Activated T-helper 1 cell treated with Interleukin-2 at 50 U/mL for 16 hours (primary cell): ENCODE measurements at places on chromosomes 16 and 17.

DNA sequence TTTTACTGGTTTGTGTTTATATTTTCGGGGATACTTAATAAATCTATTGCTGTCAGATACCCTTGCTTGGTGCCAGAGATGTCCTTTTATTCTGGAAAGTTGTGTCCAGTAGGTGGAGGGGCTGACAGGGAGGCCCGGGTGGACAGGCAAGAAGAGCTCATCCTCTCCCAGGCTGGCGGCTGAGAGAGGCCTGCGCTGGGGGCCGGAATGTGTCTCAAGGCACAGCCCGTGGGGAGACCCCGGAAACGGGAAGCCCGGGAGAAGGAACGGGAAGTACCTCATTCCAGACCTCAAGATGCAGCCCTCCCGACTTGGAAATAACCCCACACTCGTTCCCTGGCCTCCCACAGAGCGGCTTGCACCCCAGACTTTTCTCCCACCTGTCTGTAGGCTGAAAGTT, 12.5 kb upstream of the DEF8 start:
- no peak for DNase-seq

DNA sequence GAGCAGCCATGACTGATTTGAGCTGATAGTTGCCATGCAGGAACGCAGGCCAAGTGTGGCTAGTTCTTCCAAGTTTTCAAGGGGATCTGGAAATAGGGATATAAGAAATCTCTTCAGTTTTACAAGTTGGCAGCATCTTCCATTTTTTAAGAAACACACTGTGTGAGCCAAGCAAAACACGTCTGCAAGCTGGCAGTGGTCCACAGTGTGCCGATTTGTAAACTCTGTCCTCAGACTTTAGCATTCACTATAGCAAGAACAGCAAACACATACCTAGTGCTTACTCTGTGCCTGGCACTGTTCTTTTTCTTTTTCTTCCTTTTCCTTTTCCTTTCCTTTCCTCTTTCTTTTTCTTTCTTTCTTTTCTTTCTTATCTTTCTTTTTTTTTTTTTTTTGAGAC, 2.9 kb downstream of the ORAI3 start:
- DNase-seq = no peak

DNA sequence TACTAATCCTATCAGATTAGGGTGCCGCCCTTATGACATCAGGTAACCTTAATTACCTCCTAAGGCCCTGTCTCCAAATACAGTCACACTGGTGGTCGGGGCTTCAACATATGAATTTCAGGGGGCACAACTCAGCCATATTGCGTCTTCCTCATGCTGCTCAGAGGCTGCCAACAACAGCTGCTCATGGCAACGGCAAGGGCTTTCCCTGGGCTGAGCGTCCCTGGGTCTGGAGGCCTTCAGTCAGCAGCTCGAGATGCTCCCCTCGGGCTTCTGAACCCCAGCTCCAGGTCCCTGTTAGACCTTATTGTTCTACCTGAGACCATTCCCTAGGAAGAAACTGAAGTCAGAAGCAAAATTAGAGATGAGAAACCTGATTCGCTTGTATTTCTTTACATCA, 157.2 kb downstream of the TMEM132E start:
- DNase-seq = no peak

DNA sequence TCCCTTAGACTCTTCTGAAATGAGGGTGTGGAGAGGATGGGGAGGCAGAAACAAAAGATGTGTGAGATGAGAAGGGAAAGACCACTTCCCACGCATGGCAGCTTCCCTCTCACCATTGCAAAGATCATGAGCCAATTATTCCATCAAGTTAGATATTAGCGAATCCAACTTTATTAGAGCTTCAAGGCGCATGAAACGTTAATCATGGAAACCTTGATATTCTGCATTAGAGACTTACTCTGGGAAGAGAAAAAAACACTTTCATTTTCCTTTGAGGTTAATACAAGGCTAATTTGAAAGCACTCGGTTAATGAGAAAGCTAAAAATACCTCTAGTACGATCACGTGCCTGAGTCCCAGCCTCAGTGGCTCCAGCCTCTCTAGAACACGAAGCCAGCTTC, 220.6 kb upstream of the RPL38 start:
- DNase-seq = no peak

GRCh38 chr17:34412965-34413441, 50.0 kb upstream of the CCL1 start:
- no peak for DNase-seq

DNA sequence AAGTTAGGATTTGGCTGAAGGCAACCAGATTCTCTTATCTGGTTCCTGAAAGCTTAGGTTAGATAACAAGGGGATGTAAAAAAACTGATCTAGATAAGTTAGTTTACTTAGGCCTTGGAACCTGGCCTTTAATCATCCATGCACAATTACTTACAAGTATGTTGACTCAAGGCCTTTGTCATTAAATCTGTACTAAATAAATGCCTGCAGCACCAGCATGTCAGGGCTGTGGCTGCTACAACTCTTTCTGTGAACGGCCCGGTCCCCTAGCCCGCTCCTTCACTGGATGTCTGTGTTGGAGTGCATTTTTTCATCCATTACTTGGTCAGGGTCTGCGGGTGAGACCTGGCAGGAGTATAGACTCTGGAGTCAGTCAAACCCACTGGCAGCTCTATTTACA, 48.4 kb upstream of the ALDH3A1 start:
- DNase-seq = no peak

- no peak for DNase-seq
Measured at GRCh38 chr17:5605452-5605851, 21.1 kb upstream of the NLRP1 start.

DNA sequence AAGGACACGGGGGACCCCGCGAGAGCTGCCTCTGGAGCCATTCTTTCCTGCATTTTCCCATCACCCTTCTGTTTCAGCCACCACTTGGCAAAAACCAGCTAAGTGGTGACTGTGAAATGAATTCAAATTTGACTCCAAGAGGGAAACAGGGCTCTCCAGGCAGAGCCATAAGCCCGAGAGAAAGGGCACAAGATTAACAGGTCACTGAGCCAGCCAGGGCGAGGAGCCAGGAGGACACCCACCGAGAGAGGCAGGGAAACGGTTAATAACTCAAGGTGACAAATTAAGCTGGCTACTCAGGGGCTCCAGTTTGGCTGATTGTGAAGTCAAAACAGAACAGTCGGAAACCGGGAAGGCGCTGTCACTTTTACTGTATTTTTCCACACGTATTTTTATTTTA, 67.8 kb upstream of the SOX9 start:
- DNase-seq = no peak

GRCh38 chr17:49851387-49852291, 3.8 kb upstream of the TAC4 start:
- DNase-seq = peak; percentile 41

- no peak for DNase-seq
Measured at GRCh38 chr17:37833237-37833859, 88.5 kb upstream of the HNF1B start.

DNA sequence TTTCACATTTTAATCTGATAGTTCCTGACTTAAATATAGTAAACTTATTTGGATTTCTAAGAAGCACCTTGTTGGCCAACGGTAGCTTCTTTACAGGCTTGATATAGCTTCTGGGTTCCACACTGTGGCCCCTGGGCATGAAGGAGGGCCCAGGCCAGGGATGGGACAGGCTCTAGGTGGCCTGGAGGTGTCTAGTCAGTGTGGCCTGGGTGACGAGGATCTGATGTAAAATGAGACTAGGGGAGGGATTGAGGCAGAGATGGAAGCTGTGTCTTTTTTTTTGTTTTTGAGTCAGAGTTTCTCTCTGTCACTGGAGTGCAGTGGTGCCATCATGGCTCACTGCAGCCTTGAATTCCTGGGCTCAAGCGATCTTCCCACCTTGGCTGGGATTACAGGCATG, 187.0 kb downstream of the PRKCB start:
- no peak for DNase-seq

DNA sequence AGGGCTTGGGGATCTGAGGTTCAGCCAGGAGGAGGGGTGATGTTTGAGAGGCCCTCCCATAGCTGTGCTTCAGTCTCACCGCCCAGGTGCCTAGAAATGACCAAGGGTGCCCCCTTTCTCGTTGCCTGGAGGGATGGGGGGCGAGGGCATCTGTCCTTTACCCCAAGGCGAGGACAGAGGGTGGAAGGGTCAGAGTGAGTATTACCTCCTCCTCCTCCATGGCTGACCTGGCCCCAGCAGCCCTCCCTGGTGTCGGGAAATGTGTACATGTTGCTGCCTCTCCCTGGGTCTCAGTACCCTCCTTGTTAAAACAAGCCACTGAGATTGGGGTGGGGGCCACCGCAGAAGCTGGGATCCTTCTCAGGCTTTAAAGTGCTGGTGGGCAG, 2.4 kb downstream of the NECAB2 start:
- DNase-seq = no peak

GRCh38 chr17:43810823-43811222, 22.1 kb downstream of the MPP3 start:
- no peak for DNase-seq

- DNase-seq = no peak
Measured at GRCh38 chr16:57167953-57168352, 17.9 kb downstream of the PSME3IP1 start.

DNA sequence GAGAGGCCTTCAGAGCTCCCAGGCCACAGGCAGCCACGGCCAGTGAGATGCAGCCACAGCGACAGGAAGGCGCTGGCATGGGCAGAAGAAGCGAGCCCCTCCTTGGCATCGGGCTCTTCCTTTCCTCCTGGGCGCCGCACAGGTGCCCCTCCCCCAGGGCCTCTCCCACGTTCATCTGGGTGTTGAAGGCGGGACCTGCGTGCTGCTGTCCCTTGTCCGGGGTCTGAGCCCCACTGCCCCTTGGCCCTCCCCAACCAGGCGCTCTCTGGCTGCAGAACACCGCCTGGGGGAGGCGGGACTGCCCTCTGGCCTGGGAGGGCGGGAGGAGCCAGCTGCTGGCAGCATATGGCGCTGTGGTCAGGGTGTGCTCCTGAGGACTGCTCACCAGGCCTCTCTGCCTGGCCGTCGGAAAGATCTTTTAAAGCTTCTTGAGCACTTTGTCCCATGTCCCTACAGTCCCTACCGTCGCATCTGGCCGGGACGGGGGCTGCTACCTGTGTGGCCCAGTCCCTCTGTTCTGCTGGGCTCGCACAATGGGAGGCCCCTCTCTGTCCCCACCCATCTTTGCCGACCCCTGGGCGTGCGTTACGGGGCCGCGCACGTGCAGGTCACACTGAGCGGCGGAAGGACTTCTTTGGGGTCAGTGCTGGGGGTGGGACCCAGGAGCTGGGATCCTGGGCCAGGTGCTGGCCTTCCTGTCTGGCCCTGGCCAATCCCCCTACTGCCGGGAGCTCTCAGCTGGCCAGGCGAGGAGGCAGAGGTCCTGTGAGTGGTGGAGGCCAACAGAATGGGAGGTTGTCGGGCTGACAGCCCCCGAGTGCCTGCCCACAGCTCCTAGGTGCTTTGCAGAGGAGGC, 1.7 kb downstream of the SLC25A10 start:
- no peak for DNase-seq

DNA sequence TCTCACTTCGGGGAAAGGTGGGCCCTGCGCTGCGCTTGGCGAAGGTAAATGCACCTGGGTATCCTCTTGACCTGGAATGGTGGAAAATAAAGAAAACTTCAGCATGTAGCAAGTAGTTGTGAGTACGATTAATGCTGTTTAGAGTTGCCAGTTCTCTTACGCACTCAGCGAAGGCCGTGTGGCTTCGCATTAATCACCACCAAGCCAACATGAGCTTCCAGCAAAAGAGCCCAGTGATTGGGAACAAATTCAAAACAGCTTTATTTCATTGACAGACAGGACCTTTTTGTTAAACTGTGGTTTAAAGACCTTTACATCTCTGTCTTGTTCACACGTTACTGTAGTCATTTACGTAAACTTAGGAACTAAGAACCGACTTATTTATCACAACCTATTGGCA, 531.4 kb downstream of the MAF start:
- no peak for DNase-seq

DNA sequence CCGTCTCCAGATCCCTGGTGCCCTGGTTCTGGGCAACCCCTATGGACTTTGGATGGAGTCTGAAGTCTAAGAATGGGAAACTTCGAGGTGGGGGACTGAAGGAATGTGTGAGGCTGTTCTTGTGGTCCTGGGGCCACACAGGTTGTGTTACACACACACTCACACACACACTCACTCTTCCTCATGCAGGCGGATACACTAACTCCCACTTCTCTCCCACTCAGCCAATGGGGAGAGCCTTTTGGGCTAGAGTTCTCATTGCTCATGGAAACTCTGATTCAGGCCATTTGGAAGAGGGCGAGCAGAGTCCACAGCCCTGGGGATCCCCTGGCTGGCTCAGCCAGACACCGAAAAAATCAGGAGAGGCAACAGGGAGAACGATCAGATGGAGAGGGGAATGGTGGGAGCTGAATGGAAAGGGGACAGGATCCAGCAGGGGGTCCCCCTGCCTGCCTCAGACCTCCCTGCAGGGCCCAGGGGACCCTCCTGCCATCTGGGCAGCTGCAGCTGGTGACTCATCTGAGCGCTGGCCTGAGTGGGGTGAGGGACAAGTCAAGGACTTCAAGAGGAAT, 9.1 kb downstream of the IGFBP4 start:
- no peak for DNase-seq
